ENCODE measurements at places on chromosomes 12 and 14.

DNA sequence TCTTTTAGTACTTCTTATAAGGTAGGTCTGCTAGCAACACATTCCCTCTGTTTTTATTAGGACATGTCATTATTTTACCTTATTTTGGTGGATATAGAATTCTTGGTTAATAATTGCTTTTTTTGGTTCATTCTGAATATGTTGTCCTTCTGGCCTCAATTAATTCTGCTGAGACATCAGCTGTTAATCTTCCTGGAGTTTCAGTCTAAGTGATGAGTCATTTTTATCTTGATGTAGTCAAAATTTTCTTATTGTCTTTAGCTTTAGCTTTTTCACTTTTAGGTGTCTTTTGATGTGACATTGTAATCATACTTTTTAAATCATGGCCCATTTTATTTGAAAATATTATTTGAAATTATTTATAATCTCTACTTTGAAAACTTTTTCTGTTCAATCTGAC is 104.9 kb upstream of the PMCH start:
- DNase-seq = no peak

GRCh38 chr14:42856106-42856505 is 1249.4 kb downstream of the LRFN5 start:
- DNase-seq = no peak

DNA sequence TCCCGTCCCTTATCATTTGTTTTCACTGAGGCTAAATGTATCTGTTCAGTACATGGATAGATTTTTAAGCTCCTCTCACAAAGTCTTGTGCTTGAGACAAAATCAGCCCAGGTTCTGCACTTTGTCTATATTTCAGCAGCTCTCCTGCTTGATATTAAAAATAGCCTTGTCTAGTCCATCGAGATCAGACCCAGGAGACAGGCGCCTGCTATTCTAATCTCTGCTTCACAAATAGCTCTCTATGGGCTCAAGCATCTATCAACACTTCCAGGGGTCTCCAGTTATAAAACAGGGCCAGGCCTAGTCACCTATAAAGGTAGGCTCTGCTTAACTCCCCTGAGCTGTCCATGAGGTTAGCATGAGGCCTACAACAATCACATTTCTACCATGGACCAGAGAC is 62.5 kb downstream of the ZFP36L1 start:
- no peak for DNase-seq

DNA sequence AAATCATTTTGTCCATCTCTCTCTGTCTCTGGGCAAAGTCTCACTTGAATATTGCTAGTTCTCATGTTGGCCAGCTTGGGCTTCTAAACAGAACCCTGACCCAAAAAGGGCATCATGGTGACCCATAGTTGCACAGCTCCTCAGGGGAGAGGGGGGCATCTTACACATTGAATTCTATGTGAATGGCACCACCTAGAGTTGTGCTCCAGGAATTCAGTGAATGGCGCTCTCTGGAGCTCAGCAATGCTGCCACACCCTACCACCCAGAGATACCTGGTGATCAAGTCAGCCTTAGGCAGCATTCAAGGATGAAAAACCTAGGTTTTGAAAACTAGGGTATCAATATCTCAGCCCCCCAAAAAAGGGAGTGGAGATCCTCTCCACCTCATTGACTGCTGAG is 50.6 kb downstream of the SMUG1 start:
- DNase-seq = peak; percentile 29

DNA sequence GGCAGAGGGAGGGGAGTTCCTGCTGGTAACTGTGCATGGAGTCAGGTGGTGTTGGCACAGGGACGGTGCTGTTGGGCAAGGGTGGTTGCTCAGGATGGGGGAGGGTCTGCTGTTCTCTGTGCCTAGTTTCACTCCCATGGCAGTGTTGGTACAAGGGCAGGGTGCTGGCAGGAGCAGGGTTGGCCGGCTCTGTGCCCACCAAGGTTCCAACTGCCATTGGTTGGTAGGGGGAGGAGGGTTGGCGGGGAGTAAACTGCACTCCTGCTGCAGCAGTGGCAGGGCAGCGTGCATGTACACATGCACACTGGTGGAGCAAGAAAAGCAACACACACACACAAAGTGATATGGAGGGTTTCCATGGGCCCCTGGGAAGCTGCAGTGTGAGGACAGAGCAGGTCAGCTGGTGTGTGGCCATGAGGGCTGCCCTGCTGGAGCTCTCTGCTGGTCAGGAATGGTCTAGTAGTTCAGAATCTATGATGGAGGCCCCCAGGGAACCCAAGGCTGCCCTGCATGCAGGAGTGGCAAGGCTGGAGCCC is 269.9 kb upstream of the MGAT4C start:
- DNase-seq = no peak

- DNase-seq = no peak
These were observed 273.6 kb upstream of the BTG1 start for GRCh38 chr12:92419201-92419600.

Measured in A549 (cell line).